NCI-H1092 treated with DMSO at 0.1 percent for 48 hours (cell line): ENCODE measurements at places on chromosomes 6 and 20.

GRCh38 chr6:104951677-104952076 lies 5.2 kb upstream of the LIN28B start:
- DNase-seq, result no peak

GRCh38 chr6:142339113-142339512 lies 37.3 kb downstream of the ADGRG6 start:
- DNase-seq, result no peak

GRCh38 chr6:106517706-106518105 lies 111.6 kb downstream of the RTN4IP1 start:
- DNase-seq, result no peak

DNA sequence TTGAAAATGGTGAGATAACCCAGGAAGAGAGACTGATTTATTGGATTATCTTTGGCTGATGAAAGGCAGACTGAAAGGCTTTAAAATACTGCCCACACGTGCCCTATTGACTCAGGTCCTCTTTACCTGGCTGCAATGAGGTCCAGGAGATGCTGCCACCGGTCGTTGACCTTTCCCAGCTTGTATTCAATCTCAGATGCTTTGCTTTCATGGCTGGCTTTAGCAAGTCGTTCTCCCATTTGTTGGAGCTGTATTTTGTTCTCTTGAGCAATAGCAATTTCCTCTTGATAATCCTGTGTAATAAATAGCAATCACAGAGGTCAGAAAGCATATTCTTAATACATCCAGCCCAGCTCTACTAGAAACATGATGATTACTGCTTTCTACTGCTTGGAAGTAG lies 368.8 kb downstream of the ESR1 start:
- no peak for DNase-seq

DNA sequence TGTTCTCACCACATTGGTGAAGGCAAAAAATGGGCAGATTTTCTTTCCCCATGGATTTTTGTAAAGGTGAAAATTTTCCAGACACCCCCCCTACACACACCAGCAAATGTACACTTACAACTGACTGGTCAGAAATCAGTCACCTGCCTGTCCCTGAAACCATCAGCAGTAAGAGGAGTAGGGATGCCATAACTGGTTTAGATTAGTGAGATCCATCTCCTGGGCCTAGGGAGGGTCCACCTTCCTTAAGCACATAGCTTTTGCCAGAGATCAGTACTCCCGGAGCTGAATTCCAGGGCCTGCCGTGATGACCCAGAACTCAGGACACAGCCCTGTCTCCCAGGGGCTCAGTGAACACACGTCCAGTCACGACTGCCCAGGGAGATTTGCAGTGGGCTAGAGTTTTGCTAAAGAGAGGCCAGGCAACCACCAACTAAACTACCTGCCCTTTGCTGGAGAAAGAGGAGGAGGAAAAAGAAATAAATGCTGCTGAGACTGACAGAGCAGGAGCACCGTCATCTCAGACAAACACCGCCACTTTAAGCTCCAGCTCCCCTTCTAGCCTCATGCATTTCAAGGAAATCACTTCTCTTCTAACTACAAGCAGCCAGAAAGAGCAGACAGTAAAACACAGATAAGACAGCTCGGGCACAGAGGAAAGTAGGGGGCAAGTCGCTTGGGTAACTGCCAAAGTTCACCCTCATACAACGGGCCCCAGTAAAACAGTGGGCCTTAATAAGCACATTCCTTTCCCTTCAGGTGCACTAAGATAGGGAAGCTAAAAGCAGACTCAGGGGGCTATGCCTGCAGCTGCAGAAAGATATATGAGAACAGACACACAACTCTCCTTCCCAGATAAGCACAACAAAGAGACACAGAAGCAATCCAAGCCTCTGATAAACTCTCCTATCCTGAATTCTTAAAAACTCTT lies 82.6 kb upstream of the SPTLC3 start:
- no peak for DNase-seq

- no peak for DNase-seq
Observed at GRCh38 chr6:148288541-148288940, 54.1 kb upstream of the SASH1 start.

DNA sequence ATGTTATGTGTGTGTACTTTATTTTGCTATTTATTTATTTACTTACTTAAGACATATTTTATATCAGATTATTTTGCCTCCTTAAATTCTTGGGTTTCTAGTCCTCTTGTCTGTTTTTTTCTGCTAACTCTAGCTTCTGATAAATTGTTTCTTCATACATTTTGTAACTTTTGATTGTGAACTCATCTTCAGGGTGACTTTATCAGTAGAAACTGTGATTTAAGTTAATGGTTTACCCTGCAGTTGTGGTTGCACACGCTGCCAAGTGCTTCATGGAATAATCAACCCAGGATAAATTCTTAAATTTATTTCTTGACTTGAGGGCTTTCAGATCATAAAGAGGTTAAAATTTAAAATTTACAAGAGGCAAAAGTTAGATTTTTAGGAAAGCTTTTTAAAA lies 173.3 kb downstream of the CENPW start:
- DNase-seq, result no peak

- no peak for DNase-seq
Observed at GRCh38 chr6:13375360-13375878, 47.1 kb upstream of the TBC1D7 start.

DNA sequence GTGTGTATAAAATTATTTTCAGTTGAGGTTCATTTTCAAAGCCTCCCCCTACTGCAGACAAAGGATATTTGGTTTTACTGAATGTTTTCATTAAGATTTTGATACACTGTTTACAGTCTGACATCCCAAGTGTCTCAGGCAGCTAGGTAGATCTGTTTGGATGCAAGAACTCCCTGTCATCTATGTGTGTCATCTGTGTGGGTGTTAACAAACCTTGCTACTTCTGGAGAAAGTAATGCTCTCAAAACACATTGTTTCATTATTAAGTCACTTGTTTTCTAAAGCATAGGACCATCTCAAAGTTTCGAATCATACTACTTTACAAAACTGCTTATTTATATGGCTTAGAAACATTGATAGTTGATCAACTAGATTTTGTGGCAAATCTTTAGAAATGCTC lies 114.5 kb upstream of the TMEM170B start:
- DNase-seq, result no peak

- DNase-seq, result no peak
Observed at GRCh38 chr6:55405474-55406235, 78.4 kb downstream of the GFRAL start.

DNA sequence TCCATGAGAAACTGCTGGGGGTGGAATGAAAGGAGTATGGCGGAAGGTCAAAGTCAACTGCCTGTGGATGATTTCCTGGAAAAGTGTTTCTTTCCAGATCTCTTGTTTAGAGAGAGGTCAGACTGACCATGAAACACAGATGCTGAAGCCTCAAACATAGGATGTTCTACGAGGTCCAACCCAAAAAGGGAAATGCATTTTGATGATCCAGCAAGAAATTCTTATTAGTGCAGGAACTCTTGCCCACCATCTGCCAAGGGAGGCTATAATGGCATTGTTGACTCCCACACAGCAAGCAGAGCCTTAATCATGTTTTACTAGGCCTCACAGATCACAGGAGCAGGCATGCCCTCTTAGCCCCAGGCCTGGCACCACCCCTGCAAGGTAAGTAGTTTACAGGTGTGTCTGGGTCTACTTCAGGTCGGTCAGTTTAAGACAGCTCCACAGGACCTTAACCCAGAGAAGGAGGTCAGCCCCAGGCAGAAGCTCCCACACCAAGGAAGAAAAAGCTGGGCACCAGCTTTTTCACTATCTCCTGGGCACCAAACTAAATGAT lies 67.6 kb upstream of the CNKSR3 start:
- DNase-seq, result no peak

GRCh38 chr20:43825051-43825402 lies 89.6 kb upstream of the TOX2 start:
- DNase-seq, result no peak

- no peak for DNase-seq
Observed at GRCh38 chr6:107272246-107272645, 156.9 kb upstream of the BEND3 start.

- no peak for DNase-seq
Observed at GRCh38 chr6:90249034-90249433, 47.6 kb downstream of the BACH2 start.

- DNase-seq, result no peak
Observed at GRCh38 chr6:37602801-37603200, 94.9 kb downstream of the MDGA1 start.

- DNase-seq, result no peak
Observed at GRCh38 chr20:43586641-43587040, 4.1 kb upstream of the IFT52 start.
